ENCODE measurements at places on chromosomes 16 and 17. TPM values are rescaled to one million over a fixed set of nuclear protein-coding genes. Genes with fewer than 3 reads are reported as not detected.

DNA sequence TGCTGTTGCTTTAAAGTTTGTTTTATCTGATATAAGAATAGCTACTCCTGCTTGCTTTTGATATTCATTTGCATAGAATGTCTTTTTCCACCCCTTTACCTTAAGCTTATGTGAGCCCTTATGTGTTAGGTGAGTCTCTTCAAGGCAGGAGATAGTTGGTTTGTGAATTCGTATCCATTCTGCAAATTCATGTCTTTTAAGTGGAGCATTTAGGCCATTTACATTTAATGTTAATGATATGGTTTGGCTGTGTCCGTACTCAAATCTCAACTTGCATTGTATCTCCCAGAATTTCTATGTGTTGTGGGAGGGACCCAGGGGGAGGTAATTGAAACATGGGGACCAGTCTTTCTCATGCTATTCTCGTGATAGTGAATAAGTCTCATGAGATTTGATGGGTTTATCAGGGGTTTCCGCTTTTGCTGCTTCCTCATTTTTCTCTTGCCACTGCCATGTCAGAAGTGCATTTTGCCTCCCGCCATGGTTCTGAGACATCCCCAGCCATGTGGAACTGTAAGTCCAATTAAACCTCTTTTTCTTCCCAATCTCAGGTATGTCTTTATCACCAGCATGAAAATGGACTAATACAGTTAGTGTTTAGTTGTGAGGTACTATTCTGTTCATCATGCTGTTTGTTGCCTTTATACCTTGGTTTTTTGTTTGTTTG is 27.2 kb downstream of the ATF7IP2 start:
- H3K27me3 ChIP-seq = no peaks in the 10 kb centered on the region
- H3K4me3 ChIP-seq = no peak overlapping the region
- H3K4me1 ChIP-seq = no peaks in the 10 kb centered on the region
- no peak overlapping the region for H3K27ac ChIP-seq

DNA sequence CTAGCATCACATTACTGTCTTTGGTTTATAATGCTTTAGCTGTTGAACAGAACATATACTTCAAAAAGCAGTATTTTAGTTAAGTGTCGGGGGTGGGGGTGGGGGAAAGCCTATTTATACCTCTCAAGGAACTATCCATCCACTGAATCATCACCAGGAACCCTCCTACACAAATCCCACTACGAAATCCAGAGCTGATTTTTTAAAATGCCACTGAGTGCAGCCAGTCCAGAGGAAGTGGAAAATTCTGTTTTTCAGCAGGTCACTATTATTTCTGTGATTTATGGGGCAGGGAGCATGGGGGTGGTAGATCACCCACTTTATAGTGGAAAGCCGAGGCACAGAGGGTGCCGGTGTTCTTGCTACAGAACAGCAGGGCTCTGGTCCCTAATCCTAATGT is 284.1 kb downstream of the SOX9 start:
- no peak for DNase-seq
- peak overlapping the region; percentile 43 for H3K27ac ChIP-seq
- no peaks in the 10 kb centered on the region for H3K27me3 ChIP-seq
- H3K36me3 ChIP-seq = peaks cover 15% of the 10 kb centered on the region

DNA sequence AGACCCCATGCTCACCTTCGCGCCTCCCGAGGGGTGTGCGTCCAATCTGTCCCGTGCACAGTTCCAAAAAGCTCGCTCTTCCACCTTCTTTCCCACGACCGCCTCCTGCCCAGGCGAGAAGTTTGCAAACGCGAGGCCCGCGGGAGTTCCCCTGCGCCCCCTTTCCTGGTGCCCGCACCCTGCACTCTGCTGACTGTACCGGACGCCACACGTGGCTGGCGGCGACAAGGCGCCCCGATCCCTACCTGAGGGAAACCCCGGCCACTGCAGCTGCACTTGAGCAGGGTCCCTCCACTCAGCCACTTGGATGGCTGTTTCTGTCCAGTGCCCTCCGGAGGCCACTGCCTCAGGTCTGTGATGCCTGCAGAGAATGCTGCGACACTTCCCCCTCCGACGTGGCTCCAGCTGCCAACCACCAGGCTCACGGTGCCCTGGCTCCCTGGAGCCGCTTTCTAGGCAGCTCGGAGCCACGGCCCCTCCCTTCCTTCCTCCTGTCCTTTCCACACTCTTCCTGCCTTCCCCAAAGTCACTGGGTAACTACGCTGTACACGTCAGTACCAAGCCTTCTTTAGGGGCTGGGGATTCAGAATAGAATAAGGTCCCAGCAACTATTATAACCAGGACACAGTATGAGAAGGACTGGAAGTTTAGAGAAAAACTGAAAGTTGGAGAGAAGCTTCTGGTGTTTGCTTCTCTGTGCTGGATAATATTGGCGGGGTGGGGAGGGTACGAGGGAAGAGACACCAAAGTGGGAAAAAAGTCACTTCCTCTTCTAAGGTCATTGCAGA is at the start of gene MLKL:
MLKL (minus strand) TSS at position 425 of the 788 bp plus-strand sequence. CDS start 5,105 bp downstream, outside the sequence.
- peak within 1 kb of the TSS; percentile 54 for H3K4me3 ChIP-seq
- no peaks in the 10 kb centered on the region for H3K27me3 ChIP-seq
- H3K36me3 ChIP-seq = no peaks in the 10 kb centered on the region
- peaks cover 21% of the 10 kb centered on the region for H3K4me1 ChIP-seq

GRCh38 chr17:74552037-74552436 is 6.1 kb upstream of the CD300C start:
- H3K4me1 ChIP-seq = no peaks in the 10 kb centered on the region
- H3K4me3 ChIP-seq = no peak overlapping the region
- DNase-seq = no peak
- no peak overlapping the region for H3K27ac ChIP-seq

GRCh38 chr17:21774263-21774662 is 81.9 kb downstream of the KCNJ18 start:
- H3K36me3 ChIP-seq = no peaks in the 10 kb centered on the region
- H3K27ac ChIP-seq = no peak overlapping the region
- no peak overlapping the region for H3K4me3 ChIP-seq
- no peaks in the 10 kb centered on the region for H3K4me1 ChIP-seq
- H3K27me3 ChIP-seq = no peaks in the 10 kb centered on the region

DNA sequence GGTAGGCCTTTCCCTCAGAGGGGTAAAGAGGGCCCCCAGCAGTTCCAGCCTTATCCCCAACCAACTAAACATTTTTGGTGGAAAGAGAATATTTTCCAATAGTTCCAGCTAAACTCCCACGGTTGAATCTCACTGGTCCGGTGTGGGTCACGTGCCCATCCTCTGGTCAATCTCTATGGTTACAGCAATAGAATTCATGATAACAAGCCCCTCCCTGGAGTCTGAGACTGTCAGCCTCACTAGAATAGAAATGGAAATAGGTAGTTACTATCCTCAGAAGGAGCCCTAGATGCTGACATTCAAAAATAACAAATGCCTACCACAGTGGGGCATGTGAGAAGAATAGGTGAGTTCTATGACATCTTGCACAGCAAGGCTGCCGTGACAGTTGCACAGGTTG is 37.5 kb upstream of the LITAF start:
- no peak for DNase-seq
- no peak overlapping the region for H3K4me3 ChIP-seq
- no peaks in the 10 kb centered on the region for H3K27me3 ChIP-seq
- H3K36me3 ChIP-seq = peaks cover 3% of the 10 kb centered on the region
- H3K27ac ChIP-seq = peak overlapping the region; percentile 70

DNA sequence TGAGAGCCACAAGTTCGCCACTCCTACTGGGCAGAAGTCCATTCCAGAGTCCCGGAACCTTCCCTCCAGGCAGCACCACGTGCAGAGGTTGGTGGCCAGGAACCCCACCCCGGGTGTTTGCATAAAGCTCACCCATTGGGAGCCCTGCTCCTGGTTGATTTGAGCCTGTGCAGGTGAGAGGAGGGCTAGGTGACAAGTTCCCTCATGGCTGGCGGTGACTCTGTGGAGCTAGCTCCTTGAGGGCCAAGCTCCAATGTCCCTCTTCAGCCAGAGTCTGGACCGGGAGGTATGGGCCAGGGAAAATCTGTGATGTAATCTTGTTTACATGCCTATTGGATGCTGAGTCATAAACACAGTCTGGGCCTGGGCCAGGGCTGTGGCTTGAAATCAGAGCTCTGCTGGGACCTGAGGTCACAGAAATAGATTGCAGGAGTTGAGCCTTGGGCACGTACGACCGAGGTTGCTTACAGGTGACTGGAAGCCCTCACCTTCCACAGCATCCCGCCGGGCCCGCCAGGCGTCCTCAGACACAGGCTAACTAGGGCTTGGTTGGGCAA is 118.9 kb downstream of the AATF start:
- H3K27ac ChIP-seq = no peak overlapping the region
- H3K27me3 ChIP-seq = peaks cover 40% of the 10 kb centered on the region
- no peak overlapping the region for H3K4me3 ChIP-seq
- no peaks in the 10 kb centered on the region for H3K36me3 ChIP-seq
- H3K4me1 ChIP-seq = peaks cover 2% of the 10 kb centered on the region

- H3K27ac ChIP-seq = no peak overlapping the region
- no peaks in the 10 kb centered on the region for H3K27me3 ChIP-seq
- H3K4me1 ChIP-seq = peaks cover 29% of the 10 kb centered on the region
Observed at GRCh38 chr16:1314399-1315068, 5.1 kb downstream of the UBE2I start.

The LRRC36 gene
- total RNA-seq = not detected

GRCh38 chr17:17682737-17683680 is 1.8 kb downstream of the RAI1 start:
- H3K36me3 ChIP-seq = no peaks in the 10 kb centered on the region
- H3K27me3 ChIP-seq = no peaks in the 10 kb centered on the region
- H3K4me3 ChIP-seq = peak overlapping the region; percentile 81
- no peak for DNase-seq

DNA sequence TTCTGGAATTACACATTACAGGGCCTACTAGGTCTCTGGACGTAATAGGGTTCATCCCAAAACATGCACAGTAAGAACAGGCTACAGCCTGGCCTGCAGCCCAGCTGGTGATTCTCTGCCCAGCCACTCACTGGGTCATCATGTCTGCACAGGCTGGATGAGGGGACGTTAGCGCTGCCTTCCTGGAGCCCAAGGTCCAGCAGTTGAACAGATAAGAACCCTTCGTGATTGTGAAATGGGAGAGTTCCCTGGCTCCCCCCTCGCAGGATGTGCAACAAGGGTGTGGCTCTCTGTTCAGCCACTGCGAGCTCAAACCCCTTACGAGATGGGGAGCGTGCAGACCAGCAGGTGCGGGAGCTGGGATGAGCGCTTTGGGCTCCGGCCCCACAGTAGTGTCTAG is 200.0 kb upstream of the CDH5 start:
- H3K4me3 ChIP-seq = no peak overlapping the region
- H3K27ac ChIP-seq = no peak overlapping the region
- no peaks in the 10 kb centered on the region for H3K27me3 ChIP-seq
- peaks cover 23% of the 10 kb centered on the region for H3K4me1 ChIP-seq
- DNase-seq = no peak
- no peaks in the 10 kb centered on the region for H3K36me3 ChIP-seq

DNA sequence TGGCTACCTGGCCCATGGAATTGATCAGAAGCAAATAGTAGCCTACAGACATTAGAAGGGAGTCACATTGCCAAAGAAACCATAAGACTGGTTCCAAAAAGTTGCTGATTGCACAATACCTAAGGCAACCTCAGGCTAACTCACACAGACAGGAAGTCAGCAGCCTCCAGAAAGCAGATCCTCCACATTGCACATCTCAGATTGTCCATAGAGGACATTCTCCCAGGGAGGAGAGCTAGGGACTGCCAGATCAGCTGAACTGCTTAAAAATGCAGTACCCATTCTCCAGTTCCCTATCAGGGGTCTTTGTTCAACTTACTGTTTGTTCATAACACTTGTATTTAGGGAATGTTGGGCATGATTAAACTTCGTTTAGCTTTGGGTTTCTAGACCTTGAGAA is 4.2 kb downstream of the CCL3 start:
- H3K27me3 ChIP-seq = peaks cover 10% of the 10 kb centered on the region
- no peak for DNase-seq
- H3K27ac ChIP-seq = no peak overlapping the region
- H3K4me1 ChIP-seq = no peaks in the 10 kb centered on the region

GRCh38 chr16:55539049-55539448 is 27.4 kb upstream of the CAPNS2 start:
- DNase-seq = no peak
- H3K4me3 ChIP-seq = no peak overlapping the region
- no peaks in the 10 kb centered on the region for H3K36me3 ChIP-seq
- no peaks in the 10 kb centered on the region for H3K27me3 ChIP-seq
- H3K4me1 ChIP-seq = peaks cover 18% of the 10 kb centered on the region
- no peak overlapping the region for H3K27ac ChIP-seq

DNA sequence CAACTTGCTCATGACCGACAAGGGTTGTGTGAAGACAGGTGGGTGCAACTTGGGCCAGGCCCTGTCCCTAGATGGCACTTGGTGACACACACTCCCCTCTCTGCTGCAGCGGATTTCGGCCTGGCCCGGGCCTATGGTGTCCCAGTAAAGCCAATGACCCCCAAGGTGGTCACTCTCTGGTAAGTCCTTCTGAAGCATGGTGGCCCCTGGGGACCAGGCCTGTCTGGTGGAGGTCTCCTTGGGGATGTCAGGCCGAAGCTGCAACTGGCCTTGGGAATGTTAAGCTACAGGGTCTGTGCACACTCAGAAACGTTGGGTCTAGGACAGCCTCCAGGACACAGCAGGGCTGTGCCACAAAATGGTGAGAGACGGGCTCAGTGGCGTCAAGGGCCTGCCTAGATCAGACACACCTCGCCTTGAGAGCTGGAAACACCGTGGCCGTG is 6.8 kb downstream of the CDK10 start:
- no peak for DNase-seq
- H3K27me3 ChIP-seq = no peaks in the 10 kb centered on the region
- H3K4me1 ChIP-seq = no peaks in the 10 kb centered on the region
- H3K36me3 ChIP-seq = peaks cover 19% of the 10 kb centered on the region
- no peak overlapping the region for H3K27ac ChIP-seq
- H3K4me3 ChIP-seq = no peak overlapping the region

GRCh38 chr16:50599494-50599893 is 51.3 kb downstream of the NKD1 start:
- peaks cover 8% of the 10 kb centered on the region for H3K27me3 ChIP-seq
- H3K4me1 ChIP-seq = peaks cover 17% of the 10 kb centered on the region

DNA sequence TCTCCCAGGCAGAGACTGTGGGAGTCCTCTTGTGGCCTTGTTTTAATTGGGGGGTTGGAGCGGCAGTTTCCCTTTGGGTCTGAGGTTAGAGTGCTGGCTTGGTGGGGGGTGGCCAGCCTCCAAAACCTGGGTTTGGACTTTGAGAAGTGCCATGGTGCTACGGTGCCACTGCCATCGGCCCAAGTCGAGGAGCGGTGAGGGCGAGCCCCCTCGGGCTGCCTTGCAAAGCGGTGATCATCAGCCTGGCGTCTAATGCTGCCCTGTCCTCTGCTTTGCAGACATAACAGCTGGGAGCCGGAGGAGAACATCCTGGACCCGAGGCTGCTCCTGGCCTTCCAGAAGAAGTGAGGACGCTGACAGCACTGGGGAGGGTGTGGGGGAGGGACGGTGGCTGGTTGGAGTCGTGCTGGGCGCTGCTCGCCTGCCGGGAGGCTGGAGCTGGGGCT is 1.2 kb downstream of the CBX2 start:
- peaks cover 28% of the 10 kb centered on the region for H3K27me3 ChIP-seq
- no peak for DNase-seq
- peaks cover 13% of the 10 kb centered on the region for H3K4me1 ChIP-seq
- H3K36me3 ChIP-seq = peaks cover 9% of the 10 kb centered on the region

Data from osteocyte (in vitro differentiated cells).